ENCODE measurements at places on chromosomes 5 and 9.

GRCh38 chr5:17831279-17831678, 197.0 kb downstream of the TAF11L14 start:
- DNase-seq: no peak

- no peak for DNase-seq
Observed at GRCh38 chr5:100319885-100320284, 215.3 kb upstream of the FAM174A start.

GRCh38 chr5:72076621-72077300, 30.5 kb upstream of the MAP1B start:
- DNase-seq: no peak

DNA sequence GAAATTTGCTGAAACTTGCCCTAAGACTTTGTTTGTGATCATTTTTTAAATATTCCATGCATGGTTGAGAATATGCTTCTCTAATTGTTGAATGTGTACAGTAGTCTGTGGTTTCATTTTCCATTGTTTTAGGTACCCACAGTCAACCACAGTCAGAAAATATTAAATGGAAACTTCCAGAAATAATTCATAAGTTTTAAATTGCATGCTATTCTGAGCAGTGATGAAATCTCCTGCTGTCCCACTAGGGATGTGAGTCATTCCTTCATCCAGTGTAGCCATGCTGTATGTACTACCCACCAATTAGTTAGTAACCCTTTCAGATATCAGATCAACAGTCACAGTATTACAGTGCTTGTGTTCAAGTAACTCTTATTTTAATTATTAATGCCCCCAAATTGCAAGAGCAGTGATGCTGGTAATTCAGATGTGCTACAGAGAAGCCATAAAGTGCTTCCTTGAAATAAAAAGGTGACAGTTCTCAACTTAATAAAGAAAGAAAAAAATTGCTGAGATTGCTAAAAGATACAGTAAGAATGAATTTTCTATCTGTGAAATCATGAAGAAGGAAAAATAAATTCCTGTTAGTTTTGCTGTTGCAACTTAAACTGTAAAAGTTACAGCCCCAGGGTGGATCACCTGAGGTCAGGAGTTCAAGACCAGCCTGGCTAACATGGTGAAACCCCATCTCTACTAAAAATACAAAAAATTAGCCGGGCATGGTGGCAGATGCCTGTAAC, 79.9 kb upstream of the FBXL17 start:
- no peak for DNase-seq

DNA sequence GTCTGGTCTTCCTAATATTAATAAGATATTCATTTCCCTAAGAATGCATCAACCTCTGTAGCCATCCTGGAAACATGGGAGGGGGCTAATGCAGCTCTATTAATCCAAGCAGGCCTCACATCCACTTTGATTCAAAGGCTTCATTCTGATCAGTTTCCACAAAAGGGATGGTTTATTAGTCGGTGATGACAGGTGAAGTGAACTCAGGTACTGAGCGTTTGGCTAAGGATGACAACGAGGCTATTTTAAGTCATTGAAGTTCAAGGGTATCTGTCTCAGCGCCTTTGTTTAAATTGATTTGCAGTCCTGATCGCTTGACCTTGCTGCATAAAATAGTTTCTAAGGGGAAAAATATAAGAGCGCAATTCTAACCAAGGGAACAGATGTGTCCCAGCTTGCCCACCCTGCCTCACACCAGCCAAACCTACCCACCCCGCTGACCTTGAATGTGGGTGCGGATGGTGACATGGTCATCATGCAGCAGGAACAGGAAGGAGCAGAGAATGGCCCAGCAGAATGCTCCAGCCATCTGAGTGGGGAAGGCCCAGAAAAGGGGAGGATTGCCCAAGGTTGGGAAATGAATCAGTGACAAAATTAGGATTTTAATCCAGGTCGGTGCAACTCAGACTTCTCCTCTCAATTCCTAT, 70.5 kb upstream of the ZNF618 start:
- no peak for DNase-seq

GRCh38 chr5:75363726-75364495, 26.9 kb downstream of the HMGCR start:
- DNase-seq: no peak

GRCh38 chr5:68087866-68088265, 127.7 kb upstream of the PIK3R1 start:
- DNase-seq: no peak

DNA sequence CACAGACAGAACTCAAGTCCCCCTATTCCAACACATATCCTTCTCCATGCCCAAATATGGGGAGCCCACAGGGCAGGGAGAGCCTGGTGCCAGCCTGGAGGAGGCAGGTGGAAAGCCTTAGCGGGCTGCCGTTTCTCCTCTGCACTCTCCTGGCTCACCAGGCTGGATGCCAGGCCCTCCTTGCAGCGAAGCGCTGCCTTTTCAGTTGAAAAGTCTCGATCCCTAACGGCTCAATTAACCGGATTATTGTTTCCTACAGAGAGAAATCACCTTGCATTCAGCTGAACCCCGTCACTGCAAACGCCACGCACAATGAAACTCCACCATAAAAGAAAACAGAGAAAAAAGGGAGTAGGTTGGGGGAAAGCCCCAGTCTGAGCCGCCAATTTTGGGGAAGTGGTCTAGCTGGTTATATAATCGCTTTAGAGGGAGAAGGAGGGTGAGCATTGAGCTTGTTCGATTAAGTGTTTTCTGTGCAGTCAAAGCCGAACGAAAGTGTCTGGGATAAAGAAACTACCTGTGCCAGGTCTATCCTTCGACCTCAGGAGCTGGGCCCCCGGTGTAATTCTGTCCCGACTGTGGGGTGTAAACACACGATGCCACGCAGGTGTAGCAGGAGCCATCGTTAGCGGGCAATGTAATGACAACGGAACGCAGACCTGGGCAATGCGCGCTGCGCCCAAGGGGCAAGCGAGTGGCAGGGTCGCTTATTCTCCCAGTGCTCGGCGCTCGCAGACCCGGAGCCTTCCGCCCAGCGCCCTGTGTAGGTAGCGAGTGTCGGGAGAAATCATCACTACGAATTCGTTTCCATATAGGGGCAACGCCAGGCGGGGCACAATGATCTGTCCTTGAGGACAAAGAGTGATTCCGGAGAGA, 3.8 kb downstream of the BARHL1 start:
- no peak for DNase-seq

DNA sequence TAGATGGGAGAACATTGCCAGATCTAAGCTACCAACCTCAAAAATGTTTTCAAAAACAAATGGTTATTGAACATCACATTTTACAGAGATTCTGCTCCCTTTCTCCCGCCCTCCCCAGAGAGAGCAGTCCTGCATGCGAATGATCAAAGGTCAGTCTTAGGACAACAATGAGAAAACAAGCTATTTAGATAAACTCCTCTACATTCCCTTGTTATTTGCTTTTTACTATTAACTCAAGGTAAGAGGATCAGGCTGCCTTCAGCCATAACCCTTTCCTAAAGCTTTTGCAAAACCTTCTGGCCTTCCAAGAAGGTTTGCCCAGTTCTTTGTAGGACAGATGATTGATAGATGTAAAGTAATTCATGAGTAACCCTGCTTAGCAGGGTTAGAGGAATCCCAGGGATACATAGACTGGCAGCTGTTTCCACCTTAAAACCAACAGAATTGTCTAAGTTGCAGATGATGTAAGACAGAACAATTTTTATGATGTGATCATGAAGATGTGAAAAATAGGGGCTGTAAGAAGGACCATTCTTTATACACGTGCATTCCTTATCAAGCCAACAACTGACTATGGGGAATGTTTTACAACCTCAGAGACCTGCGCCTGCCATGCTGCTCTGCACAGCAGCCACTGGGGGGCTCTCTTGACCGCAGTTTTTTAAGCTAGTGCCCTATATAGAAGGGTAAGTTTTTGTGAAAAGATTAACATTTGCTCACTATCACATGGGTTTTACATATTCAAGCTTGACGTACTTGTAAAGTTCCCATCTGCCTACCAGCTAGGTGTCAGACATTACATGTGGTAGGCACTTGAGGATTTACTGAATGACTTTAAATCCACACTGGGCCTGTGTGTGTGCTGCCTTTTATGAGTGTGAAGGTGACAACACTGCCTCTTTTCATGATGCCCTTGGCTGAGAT, 2.3 kb upstream of the ZNF782 start:
- peak; percentile 85 for DNase-seq

GRCh38 chr5:88391116-88391515, 122.5 kb upstream of the TMEM161B start:
- no peak for DNase-seq

- DNase-seq: no peak
Observed at GRCh38 chr9:120926397-120926928, at the start of gene TRAF1. TRAF1 (minus strand) TSS chr9:120926796; CDS start chr9:120926075, 721 bp downstream.

DNA sequence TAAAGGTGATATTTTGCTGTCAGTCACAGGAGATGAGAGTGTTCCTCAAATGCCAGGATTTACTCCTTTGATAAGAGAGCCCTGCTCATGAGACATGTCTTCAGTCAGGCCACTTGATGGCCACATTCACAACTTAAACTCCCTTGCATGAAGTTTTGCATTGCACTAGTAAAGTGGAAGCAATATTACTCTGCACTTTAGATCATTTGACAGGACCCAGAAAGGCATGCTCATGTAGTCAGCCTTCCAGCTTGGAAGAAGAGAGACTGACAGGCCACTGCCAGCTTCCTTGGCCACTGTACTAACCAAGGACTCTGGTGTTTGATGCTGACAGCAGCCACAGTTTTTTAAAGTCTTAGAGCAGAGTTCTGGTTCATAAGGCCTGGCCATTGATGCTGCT, 42.6 kb downstream of the NPR3 start:
- DNase-seq: no peak

DNA sequence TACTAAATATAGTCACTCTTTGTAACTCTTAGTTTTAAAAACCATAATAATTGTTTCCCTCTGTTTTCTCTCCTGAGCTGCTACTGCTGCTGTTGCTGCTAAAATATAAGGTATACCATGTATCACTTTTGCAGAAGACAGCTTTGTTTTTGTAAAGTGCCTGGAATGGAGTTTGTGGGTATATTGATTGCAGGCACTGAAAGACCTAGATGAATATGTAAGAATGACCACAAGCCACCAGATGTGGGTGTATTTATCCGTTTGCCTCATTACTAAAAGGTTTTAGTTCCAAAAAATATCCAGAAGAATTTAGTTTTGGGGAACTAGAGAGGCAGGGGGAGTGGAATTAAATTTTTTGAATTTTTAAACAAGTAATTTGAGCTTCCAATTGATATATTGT, 151.1 kb upstream of the CDKN2B start:
- DNase-seq: no peak

GRCh38 chr5:58786035-58786434, 203.2 kb downstream of the RAB3C start:
- no peak for DNase-seq

- DNase-seq: peak; percentile 88
Observed at GRCh38 chr9:12776513-12777055, 1.8 kb downstream of the LURAP1L start.

DNA sequence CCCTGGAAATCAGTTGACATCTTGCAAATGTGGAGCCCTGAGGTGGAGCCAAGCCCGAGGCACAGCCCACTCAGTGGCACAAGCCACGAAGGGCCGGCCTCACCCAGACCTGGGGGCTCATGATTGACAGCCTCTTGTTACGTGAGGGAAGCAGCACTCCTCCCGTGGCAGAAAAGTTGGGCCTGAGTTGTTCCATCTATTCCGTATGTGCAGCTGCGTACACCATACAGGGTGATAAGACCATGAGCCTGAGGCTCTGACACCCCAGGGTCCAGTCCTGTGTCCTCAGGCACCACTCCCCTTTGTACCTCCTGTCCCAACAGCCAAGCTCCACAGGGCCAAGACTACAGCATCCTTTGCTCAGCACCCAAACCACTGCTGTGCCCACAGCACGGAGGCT, 1.9 kb upstream of the ORM2 start:
- DNase-seq: no peak

- no peak for DNase-seq
Observed at GRCh38 chr9:123350590-123351310, 5.2 kb upstream of the CRB2 start.

- DNase-seq: no peak
Observed at GRCh38 chr9:118473521-118473920, 769.3 kb downstream of the TLR4 start.

- DNase-seq: peak; percentile 23
Observed at GRCh38 chr9:125755340-125755739, 8.2 kb downstream of the PBX3 start.

DNA sequence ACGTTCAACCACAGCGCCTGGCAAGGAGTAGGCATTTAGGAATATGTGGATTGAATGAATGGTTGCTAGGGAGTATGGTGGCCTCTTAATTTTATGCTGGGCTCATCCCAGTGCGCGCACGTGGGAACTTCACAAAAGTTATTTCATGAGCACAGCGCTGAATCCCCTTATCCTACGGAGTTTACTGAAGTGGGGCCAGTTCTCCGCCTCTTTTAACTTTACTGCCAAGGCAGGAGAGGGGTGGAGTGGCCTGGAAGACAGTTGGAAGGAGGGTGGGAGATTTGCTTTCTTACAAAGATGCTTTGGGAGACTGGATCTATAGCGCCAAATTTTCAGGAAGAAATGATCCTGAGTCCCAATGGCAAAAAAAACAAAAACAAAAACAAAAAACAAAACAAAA, 326.5 kb downstream of the SH3GL2 start:
- DNase-seq: no peak

GRCh38 chr5:181204113-181204825, 727 bp downstream of the TRIM7 start:
- no peak for DNase-seq

DNA sequence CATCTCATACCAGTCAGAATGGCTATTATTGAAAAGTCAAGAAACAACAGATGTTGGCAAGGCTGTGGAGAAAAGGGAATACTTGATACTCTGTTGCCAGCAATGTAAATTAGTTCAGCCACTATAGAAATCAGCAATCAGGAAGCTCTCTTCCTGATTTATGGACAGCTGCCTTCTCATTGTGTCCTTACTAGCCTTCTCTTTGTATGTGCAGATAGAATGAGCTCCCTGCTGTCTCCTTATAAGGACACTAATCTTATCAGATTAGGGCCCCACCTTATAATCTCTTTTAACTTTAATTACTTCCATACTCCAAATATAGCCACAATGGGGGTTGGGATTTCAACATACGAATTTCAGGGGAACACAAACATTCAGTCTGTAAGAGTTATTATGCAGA, 38.0 kb downstream of the KCNV2 start:
- no peak for DNase-seq

DNA sequence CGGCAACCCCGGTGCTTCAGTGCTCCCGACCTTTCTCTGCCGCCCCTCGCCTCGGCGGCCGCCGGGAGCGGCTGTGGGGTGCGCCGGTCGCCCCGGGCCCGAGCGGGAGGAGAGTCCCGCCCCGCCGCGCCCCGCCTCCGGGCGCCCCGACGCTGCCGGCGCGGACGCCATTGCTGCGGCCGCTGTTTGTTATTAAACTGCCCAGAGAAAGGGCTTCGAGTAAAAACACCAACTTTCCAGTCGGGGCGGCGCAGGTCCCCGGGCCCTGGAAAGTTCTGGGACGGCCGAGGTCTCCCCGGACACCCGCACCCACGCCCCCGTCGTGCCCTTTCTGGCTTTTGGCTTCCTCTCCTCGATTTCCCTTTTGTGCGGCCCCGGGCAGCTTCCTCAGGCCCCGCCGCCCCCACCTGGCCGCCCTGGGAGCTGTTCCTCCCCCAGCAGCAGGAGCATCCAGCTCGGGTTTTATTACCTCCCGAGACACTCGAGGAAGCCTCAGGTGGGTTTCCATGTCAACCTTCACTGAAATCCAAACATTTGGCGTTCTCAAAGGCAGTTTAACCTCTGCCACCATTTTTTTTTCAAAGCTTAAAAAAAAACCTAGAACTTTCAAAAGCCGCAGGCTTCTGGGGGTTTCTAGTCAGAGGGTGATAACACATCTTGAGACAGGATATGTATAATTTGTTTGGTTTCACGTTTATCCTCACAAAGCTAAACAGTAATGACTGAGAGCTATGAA, 334.4 kb downstream of the CWC27 start:
- DNase-seq: peak; percentile 41

- DNase-seq: no peak
Observed at GRCh38 chr5:73376618-73377170, 71.9 kb downstream of the FOXD1 start.

Data from midbrain (tissue), 1 donor.